Activated naive CD4-positive, alpha-beta T cell treated with anti-CD3 and anti-CD28 coated beads, Interleukin-2, amount 50 U/mL, for 72 hours (primary cell): ENCODE measurements at places on chromosomes 3 and 15.

GRCh38 chr3:155963570-155963969 lies 93.1 kb downstream of the GMPS start:
- DNase-seq, result no peak

- DNase-seq, result no peak
Observed at GRCh38 chr3:129583289-129583688, 23.2 kb downstream of the PLXND1 start.

DNA sequence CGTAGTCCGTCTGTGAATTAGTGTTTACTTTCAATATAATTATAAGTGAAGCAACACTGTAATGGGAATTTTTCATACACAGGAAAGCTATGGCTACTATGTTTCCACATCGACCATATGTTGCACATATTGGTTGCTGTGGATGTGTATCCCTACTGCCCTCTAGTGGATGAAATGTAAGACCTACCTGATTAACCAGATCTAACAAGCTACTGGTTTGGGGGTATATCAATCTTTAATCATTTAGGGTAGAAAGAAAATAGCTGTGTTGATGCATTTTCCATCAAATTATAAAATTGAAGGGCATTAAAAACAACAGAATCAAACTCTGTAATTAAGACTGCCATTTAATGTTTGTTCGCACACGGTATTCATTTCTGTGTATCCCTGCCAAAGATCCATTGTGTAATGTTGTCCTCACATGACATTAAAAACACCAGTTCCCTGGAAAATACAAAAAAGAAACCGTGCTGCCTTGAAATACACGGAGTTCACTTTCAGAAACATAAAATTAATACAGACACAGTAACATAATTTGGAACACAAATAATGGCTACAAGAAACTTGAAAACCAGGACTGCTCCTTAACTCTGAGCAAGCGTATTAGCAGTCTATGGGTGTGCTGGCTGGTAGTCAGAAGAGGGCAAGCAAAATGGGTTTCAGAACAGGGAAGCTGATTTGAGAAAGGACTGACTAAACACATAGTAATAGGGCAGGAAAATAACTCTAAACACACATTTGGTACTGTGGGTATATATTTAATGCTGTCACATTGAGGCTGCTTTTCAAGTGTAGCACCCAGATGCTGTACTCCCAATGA lies 125.1 kb downstream of the TIGIT start:
- DNase-seq, result no peak

GRCh38 chr3:68935778-68936177 lies 3.4 kb upstream of the TAFA4 start:
- DNase-seq, result no peak

- no peak for DNase-seq
Observed at GRCh38 chr3:32412887-32413286, 21.2 kb downstream of the CMTM7 start.

GRCh38 chr3:74363346-74363745 lies 251.1 kb downstream of the CNTN3 start:
- no peak for DNase-seq

DNA sequence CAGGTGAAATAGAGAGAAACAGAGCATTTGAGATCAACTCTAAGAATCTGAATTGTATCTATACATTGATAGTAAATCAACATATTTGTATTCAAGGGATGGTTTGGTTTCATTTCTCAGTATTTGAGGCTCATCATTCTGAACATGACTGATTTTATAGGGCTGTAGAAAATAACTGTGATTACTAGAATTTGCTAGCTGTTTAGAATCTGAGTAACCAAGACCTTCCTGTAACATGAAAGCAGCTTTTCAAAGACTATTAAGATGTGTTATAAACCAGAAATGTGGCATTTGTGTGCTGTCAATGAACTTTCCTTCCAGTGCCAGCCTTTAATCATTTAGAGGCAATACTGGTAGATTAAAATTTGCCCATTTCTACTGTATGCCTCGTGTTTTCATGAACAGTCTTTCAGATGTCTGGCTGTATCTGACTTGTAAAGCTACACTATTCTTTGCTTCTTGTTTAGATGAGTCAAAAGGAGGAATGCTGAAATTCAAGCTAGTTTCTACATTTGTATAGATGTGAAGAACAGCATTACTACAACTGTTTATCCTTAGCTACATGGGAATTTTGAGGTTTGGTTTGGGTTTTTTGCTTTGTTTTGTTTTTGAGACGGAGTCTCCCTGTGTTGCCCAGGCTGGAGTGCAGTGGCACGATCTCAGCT lies 137.3 kb upstream of the BHLHE40 start:
- DNase-seq, result no peak

DNA sequence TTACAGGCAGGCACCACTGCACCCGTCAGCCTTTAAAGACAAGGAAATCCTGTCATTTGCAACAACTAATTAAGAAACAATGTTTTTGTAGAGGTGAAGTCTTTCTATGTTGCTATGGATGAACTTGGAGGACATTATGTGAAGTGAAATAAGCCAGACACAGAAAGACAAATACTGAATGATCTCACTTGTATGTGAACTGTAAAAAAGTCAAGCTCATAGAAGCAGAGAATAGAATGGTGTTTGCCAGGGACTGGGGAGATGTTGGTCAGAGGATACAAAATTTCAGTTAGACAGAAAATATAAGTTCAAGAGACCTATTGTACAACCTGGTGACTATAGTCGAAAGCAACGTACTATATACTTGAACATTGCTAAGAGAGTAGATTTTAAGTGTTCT lies 27.2 kb upstream of the ARPIN start:
- no peak for DNase-seq

DNA sequence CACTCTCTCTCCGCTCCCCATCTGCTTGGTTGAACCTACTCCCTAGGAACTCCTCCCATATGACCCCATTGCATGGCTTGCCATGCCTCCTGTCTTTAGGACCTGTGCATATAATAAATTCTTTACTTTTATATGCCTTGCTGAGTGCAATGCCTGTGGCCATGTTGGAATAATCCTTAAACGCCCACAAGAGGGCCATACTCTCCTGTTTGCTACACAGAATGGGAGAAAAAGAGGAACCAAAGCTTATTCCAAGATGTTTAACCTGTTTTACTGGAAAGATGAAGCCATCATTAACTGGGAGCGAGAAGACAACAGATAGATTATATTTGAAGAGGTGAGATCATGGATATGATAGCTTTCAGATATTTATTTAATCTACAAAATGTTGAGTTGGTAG lies 1097.8 kb downstream of the NAALADL2 start:
- no peak for DNase-seq

DNA sequence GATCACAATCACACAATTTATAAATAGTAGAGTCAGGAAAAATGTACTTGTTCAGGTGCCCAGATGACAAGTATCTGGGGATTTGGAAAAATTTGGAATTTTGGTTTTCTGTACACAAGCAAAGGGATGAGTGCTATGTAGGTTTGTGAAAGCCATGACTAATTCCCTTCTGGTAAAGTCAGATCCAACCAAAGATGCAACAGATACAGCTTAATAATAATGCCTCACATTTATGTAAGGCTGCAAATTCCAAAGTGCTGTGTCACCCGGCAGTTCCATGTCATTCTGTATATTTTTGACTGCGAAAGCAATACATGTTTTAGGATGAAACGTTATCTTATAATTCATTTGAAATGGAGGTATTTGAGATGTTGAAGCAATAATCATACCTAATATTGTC lies 102.7 kb upstream of the AGBL1 start:
- DNase-seq, result no peak

DNA sequence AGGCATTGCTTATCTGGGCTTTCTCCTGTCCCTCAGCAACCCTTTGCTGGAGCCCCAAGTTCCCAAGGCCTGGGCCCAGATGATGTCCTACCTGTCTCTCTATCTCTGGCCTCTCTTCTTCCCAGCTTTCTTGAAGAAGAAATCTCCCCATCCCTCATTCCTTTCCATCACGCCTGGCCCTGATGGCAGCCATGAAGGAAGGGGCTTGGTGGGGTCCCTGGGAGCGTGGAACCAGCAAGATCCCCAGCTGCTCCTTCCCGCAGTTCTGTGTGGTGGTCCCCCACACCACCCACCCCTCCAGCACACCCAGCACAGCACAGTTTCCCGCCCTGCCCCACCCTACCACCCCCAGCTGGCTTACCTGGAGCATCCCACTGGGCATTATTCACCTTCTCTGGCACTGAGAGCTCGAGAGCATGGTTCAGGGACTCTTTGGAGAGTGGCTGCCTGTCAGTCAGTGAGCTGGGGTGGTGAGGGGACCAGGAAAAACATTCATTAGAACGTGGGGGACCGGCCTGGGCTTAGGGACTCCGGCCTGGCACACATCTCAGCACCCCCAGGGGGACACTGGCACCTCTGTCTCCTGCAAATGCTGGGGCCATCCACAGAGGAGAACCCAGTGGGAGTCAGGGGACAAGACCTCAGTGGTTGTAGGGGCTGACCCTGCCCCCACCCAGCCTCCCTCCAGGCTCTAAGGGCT lies 26.6 kb downstream of the ACSBG1 start:
- no peak for DNase-seq

DNA sequence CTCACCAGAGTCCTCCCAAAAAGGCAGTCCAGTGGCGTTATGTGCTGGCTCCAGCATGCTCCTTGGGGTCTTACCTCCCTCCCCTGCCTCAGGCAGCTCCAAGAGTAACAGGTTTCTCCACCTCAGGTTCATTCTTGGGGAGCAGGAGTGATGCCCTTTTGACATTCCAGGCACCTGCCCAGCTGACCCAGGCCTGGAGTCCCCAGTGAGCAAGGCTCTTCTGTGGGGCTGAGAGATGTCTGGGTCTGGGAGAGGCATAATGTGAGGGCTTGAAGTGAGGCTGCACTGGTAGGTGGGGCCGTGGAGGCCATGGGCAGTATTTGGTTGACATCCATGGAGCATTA lies 15.3 kb downstream of the PXYLP1 start:
- no peak for DNase-seq

DNA sequence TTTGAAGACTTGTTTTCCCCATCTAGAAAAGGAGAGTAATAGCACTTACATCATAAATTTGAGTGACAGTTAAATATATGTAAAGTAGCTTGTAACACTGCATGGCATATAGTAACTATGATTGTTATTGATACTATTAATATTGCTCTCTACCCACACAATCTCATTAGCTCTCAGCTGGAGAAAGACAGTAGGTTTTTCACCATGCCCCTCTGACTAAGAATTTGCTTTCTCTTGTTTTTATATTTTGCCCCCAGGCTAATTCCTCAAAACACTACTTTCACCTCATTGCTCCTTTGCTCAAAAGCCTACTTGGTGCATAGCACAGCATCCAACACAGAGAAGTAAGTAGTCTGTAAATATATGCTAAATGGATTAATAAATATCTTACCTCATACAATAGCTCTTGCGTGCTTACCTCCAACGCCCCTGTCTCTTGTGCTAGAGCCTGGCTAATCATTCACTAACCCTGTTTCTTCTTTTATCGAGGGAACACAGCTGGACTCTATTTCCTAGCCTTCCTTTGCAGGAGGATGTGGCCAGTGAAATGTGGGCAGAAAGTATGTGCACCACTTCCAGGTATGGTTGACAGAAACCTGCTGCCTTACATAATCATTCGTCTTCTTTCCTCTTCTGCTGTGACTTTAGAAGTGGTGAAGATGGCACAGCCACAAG lies 190.0 kb downstream of the PLCH1 start:
- no peak for DNase-seq

DNA sequence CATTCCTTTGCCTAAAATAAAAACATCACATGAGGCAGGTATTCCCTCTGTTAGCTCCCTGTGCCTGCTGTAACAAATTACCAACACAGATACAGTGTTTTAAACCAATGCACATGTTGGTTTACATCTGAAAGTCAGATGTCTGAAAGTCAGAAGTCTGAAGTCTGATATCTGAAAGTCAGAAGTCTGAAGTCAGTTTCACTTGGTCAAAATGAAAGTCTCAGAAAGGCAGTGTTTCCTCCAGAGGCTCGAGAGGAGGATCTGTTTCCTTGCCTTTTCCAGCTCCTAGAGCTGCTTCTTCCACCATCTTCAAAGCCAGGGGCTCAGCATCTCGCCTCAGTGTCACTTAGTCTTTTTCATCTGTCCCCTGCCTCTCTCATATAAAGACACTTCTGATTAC lies 22.0 kb downstream of the SST start:
- no peak for DNase-seq

DNA sequence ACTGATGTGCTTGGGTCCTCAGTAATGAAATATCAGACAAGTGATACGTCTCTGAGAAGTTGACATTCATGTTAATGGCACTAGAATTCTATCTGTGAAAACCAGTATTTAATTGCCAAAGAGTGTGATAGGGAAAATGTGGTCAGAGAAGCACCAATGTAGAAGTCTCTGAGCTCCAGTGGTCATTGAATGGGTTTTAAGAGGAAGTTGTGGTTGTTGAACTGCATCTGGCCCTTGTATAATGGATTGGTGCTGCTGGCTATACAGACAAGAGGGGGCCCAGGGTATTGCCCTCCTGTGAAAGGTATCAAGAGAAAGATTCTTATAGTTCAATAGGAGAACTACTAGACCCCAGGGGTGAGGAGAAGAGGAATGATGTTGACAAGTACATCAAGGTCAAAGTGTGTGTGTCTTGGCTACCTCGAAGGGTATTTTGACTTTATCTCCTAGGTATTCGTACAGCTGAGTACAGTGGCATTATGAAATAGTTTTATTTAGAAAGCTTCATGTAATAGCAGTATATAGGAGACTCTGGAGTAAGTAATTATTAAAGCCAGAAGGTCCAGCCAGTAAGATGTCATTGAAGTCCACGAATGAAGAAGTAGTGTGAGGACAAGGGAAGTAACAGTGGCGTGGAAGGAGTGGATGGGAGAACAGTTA lies 47.1 kb downstream of the CHD2 start:
- DNase-seq, result no peak

- DNase-seq, result no peak
Observed at GRCh38 chr3:38278841-38279240, 3.3 kb upstream of the SLC22A14 start.

DNA sequence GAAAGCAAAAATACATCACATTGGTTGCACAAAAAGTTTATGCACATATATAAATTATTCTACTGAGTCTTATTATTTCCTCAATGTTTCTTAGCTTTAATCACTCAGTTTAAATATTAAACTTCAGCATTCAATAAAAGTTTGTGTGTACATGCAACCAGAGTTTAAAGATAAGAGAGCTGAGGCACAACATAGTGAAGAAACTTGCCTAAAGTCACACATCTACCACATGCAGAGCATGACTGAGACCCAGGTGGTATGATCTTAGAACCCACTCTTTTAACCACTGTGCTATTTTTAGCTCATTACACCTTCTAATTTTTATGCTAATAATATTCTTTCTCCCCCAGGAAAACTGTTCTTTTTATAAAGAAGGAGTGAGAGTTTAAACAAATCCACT lies 96.1 kb upstream of the GOLIM4 start:
- no peak for DNase-seq

- DNase-seq, result no peak
Observed at GRCh38 chr3:25572919-25573385, 91.8 kb downstream of the TOP2B start.
